Left ventricle myocardium inferior (tissue), 1 donor: ENCODE measurements at places on chromosomes 6 and 20.

GRCh38 chr6:90219209-90219985 is 77.2 kb downstream of the BACH2 start:
- no peak for DNase-seq

DNA sequence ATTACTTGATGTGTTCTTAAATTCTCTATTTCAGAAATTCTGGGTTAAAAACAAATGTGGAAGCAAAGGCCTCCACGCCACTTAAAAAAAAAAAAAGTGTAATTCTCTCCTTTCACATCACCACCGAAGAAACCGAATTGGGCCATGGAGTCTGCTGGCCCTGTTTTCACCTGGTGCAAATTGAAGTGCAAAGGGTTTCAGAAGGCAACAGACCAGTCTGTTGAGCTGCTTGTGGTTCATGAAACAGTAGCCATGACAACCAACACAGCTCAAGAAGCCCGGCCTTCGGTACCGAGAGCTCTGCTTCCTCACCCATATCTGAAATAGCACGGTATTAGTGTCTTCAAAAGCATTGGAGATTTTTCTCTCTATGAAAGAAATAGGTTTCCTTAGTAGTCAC is 63.1 kb downstream of the GMPR start:
- no peak for DNase-seq

DNA sequence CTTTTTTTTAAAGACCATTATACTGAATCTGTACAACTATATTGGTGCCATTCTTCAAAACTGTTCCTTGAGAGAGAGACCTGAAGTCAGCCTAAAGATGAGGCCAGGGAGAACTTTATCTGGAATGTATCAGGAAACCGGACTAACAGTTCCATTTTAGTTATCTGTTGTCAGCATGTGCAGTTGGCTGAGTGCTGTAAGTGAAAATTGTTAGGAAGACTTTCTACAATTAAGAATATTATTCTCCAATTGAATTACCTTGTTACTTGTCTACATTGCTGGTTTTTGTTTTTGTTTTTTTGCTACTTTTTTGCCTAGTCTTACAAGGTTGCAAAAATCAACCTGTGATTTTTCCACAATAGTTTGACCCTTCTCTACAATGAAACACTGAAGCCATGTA is 7.5 kb downstream of the CEP57L1 start:
- no peak for DNase-seq

- no peak for DNase-seq
Observed at GRCh38 chr6:25959890-25960536, 2.6 kb upstream of the TRIM38 start.

GRCh38 chr6:167717455-167717854 is 109.3 kb upstream of the AFDN start:
- DNase-seq = no peak
